Stimulated activated CD8-positive, alpha-beta memory T cell treated with anti-CD3 and anti-CD28 coated beads, Interleukin-7, amount 100 ng/mL, for 48 hours (primary cell): ENCODE measurements at places on chromosomes 2 and 18.

- no peak for DNase-seq
These were observed 80.1 kb downstream of the CYBRD1 start for GRCh38 chr2:171602352-171602751.

- DNase-seq = no peak
These were observed 6.1 kb downstream of the FAM124B start for GRCh38 chr2:224395620-224396390.

DNA sequence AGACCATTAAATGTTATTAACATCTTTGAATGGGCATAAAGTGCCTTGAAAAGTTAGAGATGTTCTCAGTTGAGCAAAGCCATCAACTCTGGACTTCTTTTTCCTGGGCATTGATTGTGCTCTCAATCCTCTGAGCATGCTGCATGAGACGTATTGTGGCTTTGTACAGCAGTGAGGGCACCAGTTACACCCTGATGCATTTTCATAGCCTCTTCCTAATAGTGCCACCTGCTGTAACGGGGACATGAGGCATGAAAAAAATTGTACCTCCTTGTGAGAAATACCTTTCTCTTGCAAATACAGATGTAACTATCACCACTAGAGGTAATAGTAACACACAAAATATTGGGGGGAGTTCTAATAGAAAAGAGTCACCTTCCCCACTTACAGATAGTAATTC lies 697.5 kb downstream of the TMEM182 start:
- DNase-seq = no peak

DNA sequence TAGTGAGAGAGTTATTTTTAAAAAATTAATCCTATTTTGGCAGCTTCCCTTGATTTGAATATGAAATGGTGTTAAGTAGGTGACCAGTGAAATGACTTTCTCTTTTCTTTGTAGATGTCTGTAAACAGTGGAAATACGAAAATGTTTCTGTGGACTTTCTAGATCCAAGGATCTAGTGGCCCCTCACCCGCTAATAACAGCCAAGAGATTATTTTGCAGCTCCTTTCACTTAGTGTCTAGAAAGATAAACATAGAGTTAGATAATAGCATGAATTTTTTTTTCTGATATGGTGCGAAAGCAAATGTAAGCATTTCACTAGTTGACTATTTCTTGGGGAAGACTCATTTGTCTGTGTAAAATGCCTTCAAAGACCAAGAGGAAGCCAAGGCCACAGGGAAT lies 57.7 kb downstream of the ARHGAP15 start:
- no peak for DNase-seq

DNA sequence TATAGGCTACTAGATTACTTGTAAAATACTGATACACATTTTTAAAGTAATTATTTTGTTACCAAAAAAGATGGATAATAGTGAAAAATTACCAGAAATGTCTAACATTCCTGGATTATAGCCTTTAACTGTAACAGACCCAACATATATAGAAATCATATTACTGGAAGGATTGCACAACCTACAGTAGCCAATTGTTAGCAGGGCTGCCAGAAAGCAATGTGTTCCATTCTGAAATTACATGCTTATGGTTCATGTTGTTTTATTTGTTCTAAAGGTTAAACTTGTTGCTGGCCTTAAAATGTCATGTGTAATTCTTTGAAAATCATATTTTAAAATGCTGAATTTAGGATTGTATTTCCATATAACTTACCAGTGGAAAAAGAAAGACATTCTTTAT lies 793.6 kb upstream of the ACVR2A start:
- no peak for DNase-seq

- DNase-seq = no peak
These were observed 1.3 kb upstream of the MYT1L start for GRCh38 chr2:2332381-2332780.

DNA sequence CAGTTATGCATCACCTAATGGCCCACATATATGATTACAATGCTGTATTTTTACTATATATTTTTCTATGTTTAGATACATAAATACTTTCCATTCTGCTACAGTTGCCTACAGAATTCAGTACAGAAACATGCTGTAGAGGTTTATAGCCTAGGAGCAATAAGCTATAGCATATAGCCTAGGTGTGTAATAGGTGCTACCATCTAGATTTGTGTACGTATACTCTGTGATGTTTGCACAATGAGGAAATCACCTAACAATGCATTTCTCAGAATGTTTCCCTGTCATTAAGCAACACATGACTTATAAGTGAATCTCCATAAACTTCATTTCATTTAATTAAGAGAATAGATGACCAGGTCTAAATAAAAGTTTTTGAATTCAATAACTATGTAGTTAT lies 43.5 kb downstream of the SLC38A11 start:
- no peak for DNase-seq

- no peak for DNase-seq
These were observed 158.1 kb downstream of the TANC1 start for GRCh38 chr2:159126432-159127022.

DNA sequence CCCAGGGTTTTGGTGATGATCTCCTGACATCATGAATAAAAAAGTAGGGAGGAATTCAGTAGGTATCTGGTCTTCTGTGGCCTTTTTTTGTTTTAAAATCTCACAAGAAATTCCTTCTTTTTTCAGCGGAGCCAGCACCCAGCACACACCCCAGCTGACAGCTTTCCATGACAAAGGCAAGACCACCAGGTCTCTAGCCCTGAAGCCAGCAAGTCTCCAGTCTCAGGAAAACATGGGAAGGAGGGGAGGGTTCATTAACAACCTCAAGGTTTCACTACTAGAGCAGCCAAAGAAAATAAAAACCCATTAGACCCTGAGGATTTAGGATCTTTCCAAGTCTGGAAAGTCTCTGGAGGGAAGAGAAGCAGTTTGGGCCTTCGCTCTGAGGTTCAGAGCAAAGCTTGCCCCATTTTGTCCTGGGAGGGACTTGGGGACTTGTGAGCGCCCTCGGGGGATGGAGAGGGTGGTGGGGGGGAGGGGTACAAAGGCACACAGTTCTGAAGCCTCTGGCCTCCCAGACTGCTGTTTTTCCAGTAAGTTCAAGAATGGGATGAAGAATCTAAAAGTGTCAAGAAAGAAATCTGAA lies 9.0 kb downstream of the FOXI3 start:
- DNase-seq = no peak

DNA sequence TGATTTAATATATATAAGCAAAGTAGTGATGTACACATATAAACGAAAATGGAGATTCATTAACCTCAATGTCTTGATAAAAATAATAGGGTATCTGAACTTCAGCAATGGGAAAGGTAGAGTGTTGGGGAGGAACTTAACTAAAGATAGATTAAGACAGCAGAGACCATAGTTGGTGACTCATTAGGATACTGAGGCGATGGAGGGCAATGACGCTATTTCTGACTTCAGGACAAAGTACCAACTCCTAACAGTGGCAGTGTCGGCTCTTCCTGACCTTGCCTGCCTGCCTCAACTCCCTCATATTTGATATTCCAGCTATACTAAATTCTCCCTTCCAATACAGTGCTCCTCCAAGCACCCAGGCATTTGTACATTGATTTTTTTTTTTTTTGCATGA lies 98.6 kb downstream of the CDH2 start:
- no peak for DNase-seq

DNA sequence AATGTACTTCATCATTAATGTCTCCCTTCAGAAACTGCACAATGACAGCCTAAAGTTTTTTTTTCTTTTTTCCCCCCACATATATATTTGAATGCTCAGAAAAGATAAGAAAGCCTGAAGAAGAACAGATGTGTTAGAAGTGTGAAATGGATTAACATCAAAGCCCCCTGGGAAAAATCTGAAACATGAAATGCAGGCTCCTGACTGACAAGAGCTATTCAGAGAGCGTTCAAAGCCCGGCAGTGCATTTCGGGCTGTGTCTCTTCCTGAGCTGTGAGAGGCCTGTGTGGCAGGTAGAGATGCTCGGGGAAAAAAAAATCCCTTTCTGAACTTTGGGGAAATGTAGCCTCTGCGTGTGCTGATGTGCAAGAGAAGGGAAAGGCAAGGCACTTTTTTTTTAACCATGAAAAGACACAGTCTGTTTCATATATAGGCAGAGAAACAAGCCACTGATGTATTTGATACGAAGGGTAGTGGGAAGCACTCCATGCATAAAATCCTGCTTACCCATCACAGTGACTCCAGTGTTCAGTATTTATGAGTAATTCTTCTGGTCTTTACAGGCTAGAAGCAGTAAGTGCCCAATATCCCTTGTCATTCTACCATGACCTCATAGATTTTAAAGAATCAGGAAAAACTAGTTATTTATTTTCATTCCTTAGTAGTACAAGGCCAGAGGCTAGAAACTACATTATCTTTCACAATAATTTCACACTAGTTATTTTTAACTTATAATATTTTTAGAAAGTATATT lies 1574.2 kb upstream of the PIK3C3 start:
- no peak for DNase-seq

DNA sequence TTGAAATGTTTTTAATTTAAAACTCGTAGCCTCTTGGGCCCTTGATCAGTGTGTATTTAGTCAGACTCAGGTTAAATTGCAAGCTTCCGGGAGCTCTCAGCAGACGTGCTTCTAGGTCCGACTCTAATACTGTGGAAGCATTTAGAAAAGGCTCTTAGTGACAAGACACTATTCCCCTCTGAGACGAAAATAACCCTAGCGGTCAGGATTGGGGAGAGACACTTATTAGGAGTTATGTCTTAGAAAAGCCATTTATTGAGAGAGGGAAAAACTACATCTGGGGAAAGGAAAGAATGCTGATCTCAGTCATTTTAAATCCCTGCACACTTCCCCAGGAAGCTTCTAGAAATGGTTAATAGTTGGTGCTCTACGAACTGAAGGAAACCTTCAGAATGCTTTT lies 110.5 kb upstream of the NCK2 start:
- no peak for DNase-seq

GRCh38 chr2:39948016-39948719 lies 169.1 kb upstream of the THUMPD2 start:
- DNase-seq = no peak

GRCh38 chr18:79309614-79310358 lies 85.9 kb upstream of the NFATC1 start:
- DNase-seq = no peak

- DNase-seq = no peak
These were observed 364.2 kb downstream of the NYAP2 start for GRCh38 chr2:225763711-225764110.

GRCh38 chr2:112340475-112341267 lies 65.3 kb downstream of the ZC3H6 start:
- DNase-seq = no peak

GRCh38 chr2:43605079-43605655 lies 9.3 kb upstream of the THADA start:
- DNase-seq = no peak

GRCh38 chr2:96119389-96119751 lies 3.0 kb upstream of the ADRA2B start:
- no peak for DNase-seq

DNA sequence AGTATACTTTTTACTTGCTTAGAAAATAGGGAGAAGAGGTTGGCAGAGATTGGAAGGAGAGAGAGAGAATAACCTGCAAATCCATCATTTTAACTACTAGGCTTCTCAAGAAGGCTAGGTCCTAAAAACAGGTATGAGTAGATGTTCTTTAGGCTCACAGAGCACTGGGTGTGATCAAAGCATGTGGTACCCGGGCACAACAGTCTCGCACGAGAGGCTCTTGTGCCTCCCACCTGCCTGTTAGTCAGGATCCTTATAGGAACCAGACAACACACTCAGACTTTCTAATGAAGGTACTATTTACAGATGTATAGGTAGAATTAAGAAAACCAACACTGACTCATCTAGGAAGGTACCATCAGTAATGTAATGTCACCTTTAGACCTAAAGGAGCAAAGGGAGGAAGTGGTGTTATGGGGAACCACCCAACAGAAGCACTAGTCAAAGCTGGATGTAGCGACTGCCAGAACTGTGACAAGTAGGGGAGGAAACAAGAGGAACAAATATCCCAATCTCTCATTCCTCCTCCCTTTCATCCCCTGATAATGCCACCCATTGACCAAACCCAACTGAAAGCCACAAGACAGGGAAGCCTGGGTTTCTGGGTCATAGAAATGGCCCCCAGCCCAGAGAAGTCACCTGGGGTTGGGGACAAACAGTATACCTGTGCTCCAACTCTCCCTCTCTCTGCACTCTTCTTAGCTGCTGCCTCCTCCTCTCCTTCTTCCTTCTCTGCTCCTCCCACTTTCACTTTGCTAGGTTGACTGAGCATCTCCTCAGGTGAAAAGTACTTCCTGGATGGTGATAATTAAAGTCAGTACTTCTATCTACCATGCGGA lies 16.0 kb upstream of the MARCHF4 start:
- DNase-seq = no peak

DNA sequence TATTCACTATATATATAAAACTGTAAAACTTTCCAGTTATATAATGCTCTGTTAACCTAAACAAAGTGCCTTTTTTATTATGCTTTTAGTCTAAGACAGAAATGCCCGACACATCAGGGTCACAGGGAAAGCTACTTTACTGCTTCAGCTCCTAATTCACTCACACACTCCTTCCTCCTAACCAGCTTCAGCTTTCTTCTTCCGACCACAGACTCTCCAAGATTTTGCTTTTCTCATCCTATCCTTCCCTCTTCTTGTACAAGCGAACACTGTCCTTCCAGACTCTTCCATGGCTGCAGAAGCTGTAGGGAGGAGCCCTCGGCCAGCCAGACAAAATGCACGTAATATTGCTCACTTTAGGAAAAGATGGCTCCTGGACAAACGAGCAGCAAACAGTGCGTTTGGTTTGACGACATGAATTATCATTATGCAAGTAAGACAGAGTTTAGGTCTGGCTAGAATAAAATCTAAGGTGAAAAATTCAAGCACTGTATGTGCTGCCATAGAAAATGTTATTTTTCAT lies 47.5 kb upstream of the HNRNPA3 start:
- DNase-seq = no peak

GRCh38 chr2:172995323-172996244 lies 80.1 kb upstream of the MAP3K20 start:
- DNase-seq = no peak

GRCh38 chr18:31356025-31356424 lies 20.6 kb upstream of the DSG4 start:
- no peak for DNase-seq

DNA sequence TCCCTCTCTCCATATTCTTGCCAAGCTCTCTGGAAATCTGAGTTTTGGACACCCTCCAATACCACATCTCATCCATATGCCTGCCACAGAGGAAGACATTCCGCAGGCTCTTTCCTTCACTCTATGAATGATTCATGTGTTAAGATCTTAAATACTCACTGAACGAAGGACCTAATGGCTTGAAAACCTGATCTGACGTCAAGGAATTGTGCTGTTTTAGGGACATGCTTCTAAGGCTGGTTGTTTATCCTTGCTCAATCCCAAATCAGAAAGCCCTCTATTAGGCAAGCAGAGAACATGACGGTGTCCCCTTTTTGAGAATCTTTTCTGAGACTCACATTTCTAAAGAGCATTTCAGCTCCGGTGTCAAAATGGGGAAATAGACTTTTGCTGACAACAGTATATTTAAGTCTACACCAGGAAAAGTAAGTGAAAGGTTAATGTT lies 83.7 kb upstream of the GALNT5 start:
- no peak for DNase-seq

- DNase-seq = no peak
These were observed 32.7 kb downstream of the RAB27B start for GRCh38 chr18:54860941-54861340.
